Stimulated activated CD4-positive, alpha-beta T cell treated with anti-CD3 and anti-CD28 coated beads, Interleukin-12 subunit alpha, Interleukin-12 subunit beta, amount 100 ng/mL, for 48 hours (primary cell): ENCODE measurements at places on chromosomes 11 and 22.

- no peak for DNase-seq
Measured at GRCh38 chr22:26602127-26602526, 12.2 kb upstream of the TPST2 start.

GRCh38 chr11:2272228-2272945, 2.0 kb upstream of the ASCL2 start:
- no peak for DNase-seq

DNA sequence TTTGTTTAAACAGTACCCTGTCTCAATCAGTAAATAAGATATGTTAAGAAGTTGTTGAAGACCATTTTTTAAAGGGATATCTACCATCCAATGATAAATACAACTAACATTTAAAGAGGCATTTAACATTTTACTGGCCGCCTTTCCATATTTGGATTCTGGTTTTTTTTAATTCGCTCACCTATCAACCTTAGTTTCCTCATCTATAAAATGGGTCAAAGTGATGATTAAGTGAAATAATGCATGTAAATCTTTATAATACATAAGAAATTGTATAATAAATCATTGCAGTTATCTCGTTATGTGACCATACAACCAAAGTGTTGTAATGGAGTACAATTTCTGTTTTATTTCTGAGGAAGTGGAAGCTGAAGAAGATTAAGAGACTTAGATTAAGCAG, 17.7 kb upstream of the ATP5MG start:
- DNase-seq, result no peak

DNA sequence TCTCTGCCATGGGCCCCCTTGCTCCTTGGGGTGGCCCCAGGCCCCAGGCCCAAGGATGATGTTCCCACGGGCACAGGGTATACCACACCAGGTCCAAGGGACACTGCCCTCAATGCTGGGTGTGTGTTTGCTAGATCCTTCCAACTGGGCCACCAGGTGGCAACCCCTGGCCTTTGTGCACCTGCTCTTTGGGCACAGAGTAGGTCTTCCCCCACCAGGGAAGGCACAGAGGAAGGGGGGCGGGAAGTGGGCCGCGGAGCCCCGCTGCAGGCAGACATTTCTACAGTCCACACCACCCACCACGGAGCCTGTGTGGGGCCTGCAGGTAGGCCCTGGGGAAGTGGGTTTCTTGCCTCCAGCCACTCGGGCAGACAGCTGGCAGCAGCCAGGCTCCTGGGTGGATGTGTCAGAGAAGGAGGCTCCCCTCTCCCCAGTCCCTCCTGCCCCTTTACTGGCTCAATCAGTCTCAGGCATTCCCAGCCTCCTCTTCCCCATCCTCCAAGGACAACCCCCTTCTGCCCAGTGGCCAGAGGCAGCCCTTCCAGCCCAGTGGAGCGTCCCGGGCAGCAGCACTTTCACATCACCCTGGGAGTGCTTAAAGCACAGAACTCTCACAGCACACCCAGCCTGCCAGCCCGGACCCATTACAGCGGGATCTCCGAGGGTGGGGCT, 21.6 kb downstream of the MAFF start:
- no peak for DNase-seq

DNA sequence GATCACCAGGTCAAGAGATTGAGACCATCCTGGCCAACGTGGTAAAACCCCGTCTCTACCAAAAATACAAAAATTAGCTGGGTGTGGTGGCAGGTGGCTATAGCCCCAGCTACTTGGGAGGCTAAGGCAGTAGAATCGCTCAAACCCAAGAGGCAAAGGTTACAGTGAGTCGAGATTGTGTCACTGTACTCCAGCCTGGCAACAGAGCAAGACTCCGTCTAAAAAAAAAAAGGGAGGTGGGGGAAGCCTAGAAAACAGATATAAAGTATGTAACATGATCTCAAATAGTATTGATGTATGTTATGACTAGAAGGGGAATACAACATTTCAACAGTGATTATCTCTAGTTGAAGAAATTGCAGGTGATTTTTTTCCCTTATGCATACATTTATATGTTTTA, 61.4 kb downstream of the SLC1A2 start:
- no peak for DNase-seq

- no peak for DNase-seq
Measured at GRCh38 chr22:37922191-37922590, 16.1 kb downstream of the MICALL1 start.

- DNase-seq, result peak; percentile 87
Measured at GRCh38 chr11:128422576-128423370, 164.6 kb downstream of the ETS1 start.

DNA sequence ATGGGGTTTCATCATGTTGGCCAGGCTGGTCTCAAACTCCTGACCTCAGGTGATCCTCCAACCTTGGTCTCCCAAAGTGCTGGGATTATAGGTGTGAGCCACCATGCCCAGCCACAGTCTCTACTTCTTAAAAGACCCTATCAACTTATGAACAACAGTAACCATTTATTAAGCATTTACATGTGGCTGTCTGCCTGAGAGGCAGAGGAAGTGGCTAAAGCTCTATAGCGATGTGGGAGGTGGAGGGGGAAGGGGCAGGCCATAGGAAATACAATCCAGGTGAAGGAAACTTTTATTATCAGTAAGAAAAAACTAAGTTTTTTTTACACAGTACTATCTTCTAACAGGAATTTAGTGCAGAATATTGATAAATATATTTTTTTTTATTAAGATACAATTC, 87.8 kb upstream of the PHOX2A start:
- DNase-seq, result no peak

- DNase-seq, result no peak
Measured at GRCh38 chr11:44046182-44046581, 1.6 kb upstream of the ACCSL start.

GRCh38 chr22:36968249-36968964, 50.8 kb downstream of the TST start:
- DNase-seq, result no peak

- DNase-seq, result no peak
Measured at GRCh38 chr11:574632-575312, 1.5 kb upstream of the PHRF1 start.

DNA sequence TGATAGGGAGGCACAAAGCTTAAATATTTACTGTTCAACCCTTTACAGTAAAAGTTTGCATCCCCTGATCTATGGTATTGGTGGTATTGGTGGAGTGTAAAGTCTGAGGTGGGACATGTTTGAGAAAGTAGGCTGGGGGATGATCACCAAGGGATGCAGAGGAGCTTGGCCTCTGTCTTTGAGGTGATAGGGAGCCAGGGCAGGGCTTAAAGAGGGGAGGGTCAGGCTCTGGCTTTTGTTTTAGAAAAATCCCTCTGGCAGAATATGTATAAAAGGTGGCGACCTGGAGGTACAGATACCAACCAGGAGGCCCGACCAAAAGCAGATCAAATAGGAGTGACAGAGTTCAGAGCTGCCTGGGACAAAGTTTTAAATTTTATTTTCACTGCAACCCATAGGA, 59.0 kb downstream of the SWAP70 start:
- no peak for DNase-seq

- no peak for DNase-seq
Measured at GRCh38 chr11:116935089-116935488, 97.7 kb upstream of the APOA1 start.

GRCh38 chr11:68978626-68978930, 2.2 kb downstream of the MRGPRD start:
- DNase-seq, result no peak

- DNase-seq, result no peak
Measured at GRCh38 chr11:131253656-131254151, 116.7 kb upstream of the NTM start.

GRCh38 chr11:8593935-8594909, at the start of gene STK33:
Gene STK33 (minus strand): TSS chr11:8594228. CDS start chr11:8474905, 119,323 bp downstream.
- DNase-seq, result no peak

GRCh38 chr11:86486261-86487030, 111.8 kb downstream of the CCDC81 start:
- no peak for DNase-seq

- DNase-seq, result no peak
Measured at GRCh38 chr11:1640076-1640946, 10.7 kb downstream of the KRTAP5-5 start.

- no peak for DNase-seq
Measured at GRCh38 chr11:8757047-8757446, 74.5 kb downstream of the RPL27A start.

DNA sequence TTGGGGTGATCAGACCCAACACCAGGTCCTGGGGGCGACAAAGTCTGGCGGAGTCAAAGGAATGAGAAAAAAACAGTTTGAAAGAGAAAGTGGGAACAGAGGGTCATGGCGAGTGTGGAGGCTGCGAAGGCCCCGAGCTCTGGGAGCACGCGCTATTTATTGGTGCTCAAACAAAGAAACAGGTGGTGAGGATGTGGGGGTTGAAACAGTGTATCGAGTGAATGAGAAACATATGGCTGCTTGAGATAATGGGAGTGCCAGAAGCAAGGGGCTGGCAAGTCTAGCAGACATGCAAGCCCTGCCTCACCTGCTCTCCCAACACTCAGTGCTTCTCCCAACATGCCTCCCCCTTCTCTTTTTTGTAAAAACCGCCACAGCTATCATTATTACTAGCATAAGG, 7.8 kb upstream of the DUSP18 start:
- no peak for DNase-seq

DNA sequence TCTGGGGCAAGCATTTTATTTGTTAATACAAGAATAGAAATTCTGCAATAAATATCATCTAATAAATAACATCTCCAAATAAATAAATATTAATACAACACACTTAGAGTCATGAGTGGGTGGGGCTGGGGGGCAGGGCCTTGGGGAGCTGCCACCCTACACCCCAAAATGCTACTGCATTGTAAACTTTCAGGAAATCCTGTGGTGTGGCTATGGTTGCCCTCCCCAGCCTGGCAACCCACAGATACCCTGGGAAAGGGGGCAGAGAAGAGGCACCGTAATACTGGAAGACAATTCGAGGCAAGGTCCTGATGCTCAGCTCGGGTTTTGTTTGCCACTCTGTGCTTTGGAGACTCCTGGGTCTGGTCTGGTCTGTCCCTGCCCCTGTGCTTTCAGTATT, 9.2 kb downstream of the CLCF1 start:
- DNase-seq, result no peak

- DNase-seq, result no peak
Measured at GRCh38 chr11:108093128-108093904, 28.1 kb upstream of the ACAT1 start.

GRCh38 chr22:37519268-37520195, at the start of gene CARD10:
Gene CARD10 (minus strand): TSS chr22:37519415. CDS start chr22:37519200, 215 bp downstream.
- no peak for DNase-seq

GRCh38 chr22:40112595-40112994, 65.1 kb upstream of the TNRC6B start:
- DNase-seq, result no peak

GRCh38 chr22:19848298-19849224, 6.1 kb downstream of the GNB1L start:
- DNase-seq, result no peak
